ENCODE measurements at places on chromosomes 7 and 10.

DNA sequence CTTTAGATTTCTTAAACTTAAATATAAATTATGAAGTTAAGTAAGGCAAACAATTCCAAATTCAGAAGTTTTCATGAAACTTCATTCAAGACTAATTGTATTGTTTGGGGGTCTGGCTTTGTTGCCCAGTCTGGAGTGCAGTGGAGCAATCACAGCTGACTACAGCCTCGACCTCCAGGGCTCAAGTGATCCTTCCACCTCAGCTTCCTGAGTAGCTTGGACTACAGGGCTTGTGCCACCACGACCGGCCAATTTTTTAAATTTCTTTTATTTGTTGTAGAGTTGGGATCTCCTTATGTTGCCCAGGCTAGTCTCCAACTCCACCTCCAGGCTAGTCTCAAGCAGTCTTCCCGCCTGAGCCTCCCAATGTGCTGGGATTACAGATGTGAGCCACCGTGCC lies 12.5 kb downstream of the P4HA1 start:
- DNase-seq: no peak

DNA sequence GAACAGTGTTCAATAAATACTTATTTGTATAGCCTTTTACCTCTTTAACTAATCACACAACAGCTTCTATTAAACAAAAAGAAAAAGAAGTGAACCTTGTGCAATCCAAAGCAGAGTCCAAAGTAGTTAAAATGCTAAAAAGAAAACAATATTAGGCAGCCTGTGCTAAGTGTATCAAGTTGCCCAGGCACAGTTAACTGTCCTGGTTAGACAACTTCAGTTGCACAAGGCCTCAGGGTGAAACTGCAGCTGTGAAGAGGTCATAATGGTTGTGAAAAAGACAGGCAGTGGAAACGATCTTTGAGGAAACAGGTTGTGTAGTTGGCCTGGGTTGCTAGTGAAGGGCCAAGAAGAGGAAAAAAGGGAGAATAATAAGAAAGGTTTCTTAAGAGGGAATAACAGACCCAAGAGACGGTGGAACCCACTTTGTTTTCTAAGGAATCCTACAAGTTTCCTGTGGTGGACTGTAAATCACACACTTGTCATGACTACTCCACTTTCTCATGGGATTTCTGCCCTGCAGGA lies 6.0 kb upstream of the CROT start:
- peak; percentile 29 for DNase-seq

GRCh38 chr10:14736600-14737081 lies 38.1 kb downstream of the FAM107B start:
- peak; percentile 46 for DNase-seq

DNA sequence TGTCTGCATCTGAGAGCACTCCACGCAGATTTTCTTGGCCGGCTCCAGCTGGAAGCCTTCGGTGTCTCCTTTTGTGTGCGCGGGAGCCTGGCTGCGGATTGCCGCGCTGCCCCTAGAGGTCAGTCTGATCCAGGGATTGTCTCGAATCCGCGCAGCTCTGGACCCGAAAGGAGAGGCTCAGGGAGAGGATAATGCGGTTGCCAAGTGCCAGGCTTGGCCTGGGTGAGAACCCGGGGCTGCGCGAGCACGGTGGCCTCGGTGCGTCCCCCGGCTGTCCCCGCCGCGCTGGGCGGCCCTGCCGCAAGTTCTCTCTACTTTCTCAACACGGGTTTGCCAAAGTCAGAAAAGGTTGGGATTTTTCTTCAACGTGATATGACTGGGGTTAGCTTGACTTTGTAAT lies 140.9 kb downstream of the ADCYAP1R1 start:
- peak; percentile 39 for DNase-seq

GRCh38 chr7:75038508-75038907 lies 35.1 kb downstream of the RCC1L start:
- DNase-seq: no peak

DNA sequence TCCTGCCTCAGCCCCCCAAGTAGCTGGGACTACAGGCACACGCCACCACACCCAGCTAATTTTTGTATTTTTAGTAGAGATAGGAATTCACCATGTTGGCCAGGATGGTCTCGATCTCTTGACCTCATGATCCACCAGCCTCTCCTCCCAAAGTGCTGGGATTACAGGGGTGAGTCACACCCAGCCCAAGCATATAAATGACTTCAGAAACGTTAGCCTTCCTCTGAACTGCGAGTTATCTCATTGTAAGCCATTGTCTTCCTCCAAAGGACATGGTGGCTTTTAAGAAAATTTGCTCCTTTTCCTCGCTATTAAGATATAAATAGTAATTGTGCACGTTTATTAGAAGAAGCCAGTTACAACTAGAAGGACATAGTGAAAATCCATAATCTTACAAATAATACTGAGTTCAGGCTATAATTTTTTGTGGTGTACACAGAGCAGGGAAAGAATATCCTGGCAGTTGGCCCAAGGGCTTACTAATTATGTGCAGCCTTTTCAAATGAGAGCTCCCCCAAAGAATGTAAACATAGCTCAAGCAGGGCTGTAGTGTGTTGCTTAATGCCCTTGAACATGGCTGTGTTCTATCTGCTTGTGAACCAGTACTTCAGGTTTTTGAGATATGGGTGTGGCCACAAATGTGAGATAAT lies 495.8 kb downstream of the PARD3 start:
- no peak for DNase-seq

DNA sequence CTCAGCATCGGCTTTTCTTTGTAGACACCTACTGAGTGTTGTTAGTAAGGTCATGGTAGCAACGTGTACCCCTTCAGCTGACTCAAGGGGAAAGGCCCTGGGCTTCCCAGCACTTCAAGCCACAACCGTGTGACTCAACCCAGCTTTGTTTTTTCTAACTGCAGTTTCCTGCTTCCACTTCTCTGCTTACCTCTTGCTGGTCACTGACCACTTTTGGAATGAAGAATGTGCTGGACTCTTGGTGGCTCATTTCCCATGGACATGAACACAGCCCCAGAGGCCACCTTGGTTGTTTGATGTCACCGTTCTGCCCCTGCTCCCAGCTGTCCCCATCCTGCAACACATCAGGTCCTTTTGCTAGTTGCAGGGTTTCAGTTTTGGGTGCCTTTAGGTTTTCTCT lies 69.5 kb upstream of the ZNF438 start:
- no peak for DNase-seq

- DNase-seq: peak; percentile 24
Observed at GRCh38 chr10:33617381-33618080, 283.1 kb upstream of the NRP1 start.

- peak; percentile 56 for DNase-seq
Observed at GRCh38 chr7:106071356-106071998, 40.6 kb downstream of the SYPL1 start.

DNA sequence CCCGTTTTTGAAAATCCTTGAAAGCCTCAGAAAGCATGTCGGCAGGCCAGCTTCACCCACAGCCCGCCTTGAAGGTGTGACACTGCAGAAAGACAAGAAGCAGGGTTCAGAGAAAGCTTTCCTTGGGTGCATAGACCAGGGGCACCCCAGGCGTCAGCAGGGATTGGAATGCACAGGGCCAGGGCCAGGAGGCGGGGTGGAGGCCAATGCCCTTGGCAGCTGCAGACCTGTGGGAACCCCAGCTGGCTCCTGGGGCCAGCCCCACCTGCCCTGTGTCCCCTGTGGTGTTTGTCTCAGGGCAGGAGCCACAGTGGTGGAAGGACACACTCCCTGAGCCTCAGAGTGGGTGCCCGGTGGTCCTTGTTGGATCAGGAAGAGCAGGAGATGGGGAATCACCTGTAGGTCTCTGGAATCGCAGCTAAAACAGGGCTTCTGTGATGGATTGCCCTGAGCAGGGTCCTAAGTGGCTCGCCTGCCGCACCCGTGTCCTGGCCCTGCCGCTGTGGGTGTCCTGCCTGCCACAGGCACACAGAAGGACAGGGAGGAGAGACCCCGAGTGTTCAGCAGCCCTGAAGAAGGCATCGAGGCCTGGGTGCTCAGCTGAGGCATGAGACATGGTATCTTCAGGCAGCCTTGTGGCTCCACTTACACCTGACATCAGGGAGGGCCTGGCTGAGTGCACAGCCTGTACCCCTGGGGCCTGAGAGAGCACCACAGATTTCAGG lies 32.5 kb downstream of the ANXA8 start:
- no peak for DNase-seq

DNA sequence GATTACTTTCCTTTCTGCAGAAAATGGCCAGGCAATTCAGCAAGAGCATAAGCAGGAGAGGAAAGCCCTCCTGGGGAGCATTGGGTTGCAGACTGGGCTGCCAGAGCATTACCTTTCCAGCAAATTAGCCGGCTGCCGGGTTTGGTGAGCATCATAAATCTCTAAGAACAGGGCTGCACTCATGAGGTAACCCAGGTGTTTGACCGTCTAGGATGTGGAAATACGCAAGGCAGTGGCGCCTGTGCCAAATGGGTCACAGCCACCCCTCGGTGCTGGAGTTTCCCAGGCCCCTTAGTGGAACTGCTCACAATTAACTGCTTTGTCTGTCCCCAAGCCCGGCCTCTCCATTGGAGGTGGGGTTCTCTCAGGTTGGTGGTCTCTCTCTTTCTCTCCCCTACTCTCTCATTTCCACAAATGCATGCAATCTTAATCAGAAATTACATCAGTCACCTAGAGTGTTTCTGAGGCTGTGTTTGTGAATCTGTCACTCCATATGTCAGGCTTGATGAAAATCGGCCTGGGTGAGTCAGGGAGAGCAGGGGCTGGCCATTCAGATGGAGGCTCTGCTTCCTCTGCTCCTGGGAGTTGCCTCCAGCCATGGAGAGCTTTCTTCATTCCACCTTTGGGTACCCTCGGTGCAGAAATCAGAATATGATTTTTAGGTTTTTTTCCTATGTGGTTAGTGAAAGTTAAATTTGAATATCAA lies 26.7 kb downstream of the PTN start:
- DNase-seq: no peak

DNA sequence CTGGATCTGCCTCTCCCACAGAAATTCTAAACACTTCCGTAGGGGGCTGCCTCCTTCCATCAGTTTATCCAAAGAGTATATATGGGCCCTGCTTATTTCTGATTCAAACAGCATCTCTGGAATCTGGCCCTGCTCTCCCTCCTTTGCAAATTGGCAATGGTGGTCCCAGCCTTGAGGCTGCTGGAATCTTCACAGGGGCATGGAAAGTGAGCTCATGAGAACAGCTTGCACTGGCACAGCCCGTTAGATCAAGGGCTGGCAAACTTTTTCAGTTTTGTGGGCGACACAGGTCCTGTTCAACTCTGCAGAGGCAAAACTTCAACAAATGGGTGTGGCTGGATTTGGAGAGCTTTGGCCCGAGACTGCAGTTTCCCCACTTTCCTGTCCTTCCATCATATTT lies 526.9 kb downstream of the KCNMA1 start:
- DNase-seq: no peak

GRCh38 chr7:97620495-97620894 lies 111.4 kb upstream of the TAC1 start:
- DNase-seq: no peak

- no peak for DNase-seq
Observed at GRCh38 chr10:44864051-44864450, 47.1 kb upstream of the TMEM72 start.

DNA sequence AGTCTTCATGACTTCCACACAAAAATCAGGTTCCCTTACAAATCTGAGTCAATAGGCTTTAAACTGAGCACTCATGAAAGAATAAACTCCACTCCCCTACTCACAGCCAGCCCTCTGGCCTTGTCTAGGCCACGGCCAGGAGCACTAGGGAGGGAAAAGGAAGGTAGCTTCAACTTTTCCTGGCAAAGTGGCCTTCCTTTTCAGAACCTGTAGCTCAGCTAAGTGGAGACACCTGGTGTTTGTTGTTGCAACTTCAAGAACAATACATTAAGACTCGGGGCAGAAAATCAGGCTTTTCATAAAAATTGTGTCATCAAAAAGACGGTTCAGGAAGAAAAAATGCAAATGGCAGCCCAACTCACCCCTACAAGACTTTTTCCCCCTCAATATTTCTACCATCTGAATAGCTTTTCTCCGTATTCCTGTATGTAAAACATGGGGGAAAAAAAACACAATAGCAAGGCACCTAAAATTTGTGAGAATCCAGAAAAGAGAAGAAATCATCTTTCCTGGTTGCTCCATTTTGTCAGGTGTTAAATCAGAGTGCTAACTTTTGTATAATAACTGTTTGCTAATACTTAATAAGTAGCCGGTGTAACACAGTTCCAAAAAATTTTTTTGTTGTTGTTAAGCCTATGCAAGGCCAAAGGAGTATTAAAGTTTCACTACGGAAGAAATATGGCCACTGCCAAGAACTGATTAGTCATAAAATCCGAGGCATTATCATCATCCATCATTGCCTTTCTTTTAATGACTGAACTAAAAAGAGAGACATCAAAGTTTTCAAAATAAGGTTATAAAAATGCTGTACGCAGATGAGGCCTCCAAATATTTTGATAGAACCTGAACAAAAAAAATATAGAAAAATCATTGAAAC lies 66.2 kb upstream of the ARID5B start:
- peak; percentile 93 for DNase-seq

DNA sequence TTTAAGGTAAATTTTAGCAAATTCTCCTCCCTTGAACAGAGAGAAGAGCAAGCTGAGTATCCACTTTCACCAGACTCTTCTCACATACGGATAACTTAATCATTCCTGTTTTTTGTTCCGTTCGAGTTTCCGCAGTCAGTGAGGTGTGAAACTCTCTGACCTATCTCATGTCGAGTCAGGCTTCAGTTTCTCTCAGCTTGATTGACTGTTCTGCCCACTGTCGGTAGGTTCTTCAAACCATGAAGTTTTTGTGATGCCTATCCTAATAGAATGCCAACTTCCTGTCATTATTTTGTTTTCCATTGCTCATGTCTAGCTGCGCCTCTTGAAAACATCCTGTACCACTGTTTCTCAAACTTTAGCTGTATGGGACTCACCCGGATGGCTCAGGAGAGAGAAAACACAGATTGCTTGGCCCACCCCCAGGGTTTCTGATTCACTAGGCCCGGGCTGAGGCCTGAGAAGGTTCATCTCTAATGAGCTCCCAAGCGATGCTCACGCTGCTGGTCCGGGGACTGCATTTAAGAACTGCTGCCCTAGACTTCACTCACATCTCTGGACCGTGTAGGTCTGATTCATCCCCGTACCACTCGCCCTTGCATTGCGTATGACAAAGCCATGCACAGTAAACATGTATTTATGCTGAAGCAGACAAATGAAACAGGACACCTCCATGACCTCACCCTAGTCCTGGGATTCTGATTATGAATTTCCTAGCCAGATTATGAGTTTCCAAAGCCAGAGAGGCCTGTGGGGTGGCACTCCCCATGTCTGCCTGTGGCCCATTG lies 208.4 kb upstream of the AGK start:
- no peak for DNase-seq

GRCh38 chr10:124033887-124034218 lies 59.5 kb downstream of the CHST15 start:
- DNase-seq: no peak

DNA sequence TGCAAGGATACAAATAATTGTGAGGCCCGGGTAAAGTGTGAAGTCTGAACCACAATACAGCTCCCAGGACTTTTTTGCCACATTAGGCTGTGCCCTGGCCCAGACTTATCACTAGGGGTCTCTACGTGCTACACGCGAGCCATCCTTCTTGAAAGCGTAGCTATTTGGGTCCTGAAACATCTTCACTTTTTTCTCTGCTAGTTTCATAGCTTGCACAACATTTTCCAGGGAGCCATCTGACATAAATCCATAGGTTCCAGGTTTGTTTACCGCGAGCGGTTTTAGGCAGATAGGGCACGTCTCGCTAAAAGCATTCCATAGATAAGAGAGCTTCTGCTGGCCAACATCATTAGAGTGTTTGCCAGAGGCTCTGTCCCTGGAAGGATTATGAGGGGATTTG lies 226.5 kb downstream of the RPS24 start:
- no peak for DNase-seq
